Left cardiac atrium (tissue), 4 donors: ENCODE measurements at places on chromosomes 16 and 17. TPM values are rescaled to one million over a fixed set of nuclear protein-coding genes. Genes with fewer than 3 reads are reported as not detected.
A peak's percentile ranks its signal among the peaks of the same experiment; 100 is the strongest.

GRCh38 chr17:60652454-60653247 is 25.0 kb upstream of the BCAS3 start:
- DNase-seq, result no peak

- no peak for DNase-seq
These were observed 13.5 kb downstream of the CCL11 start for GRCh38 chr17:34299027-34299426.

DNA sequence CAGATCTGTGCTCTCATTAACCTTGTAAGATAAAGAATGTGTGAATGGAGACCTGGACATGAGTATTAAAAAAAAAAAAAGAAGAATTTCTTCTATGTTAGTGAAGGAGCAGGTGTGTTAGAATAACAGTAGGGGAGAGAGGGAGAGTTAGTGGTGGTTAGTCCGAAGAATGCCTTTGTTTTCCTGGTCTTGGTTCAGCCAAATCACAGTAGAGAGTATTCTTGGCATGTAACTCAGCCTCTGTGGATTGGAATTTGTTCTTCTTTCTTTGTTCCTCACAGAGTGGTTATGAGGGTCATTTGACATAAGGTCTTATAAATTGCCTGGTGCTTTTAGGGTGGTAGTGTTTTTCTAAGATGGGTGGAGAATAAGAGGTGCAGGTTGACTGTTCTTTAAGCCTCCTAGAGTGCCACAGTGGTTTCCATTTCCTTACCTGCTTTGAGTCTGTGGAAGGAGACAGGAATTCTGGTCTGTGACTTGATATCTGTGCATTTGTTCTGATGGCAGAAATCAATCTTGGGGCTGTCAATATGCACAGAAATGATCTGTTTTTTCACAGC is 17.6 kb downstream of the NUP93 start:
- no peak for DNase-seq

DNA sequence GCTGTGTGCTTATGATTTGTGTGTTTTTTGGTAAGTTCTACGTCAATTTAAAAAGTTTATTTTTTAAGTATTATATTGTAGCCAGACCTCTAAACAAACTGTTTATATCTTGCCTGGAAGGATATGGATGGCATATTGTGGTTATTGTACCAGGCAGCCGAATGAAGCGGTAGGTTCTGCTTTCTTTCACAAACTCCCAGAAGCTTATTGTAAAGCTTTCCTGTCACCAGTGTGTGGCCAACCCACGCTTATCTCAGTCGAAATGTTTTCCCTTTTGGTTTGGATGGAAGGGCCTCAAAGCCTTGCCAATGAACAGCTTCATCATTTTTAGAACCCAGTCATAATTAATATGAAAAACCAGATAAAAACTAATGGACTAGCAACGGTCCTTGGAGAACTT is 53.1 kb downstream of the CYB5B start:
- DNase-seq, result no peak

DNA sequence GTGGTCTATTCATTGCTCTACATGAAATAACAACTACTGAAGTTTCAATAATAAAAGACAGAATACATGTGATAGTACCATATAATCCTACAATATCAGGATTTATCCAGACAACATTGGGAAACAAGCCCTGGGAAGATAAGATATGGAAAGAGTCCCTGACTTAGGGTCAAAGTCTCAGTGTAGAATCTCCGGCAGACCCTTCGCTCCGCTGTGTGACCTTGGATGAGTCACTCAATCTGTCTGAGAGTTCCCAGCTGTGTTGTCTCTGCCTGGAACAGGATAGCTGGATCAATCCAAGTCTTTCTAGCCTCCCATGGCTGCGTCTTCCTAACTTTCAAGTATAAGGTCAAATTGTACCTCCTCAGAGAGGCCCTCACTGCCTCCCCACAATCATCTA is 335.9 kb downstream of the TMEM114 start:
- no peak for DNase-seq

- no peak for DNase-seq
These were observed 26.3 kb downstream of the FOXL1 start for GRCh38 chr16:86604436-86605193.

GRCh38 chr17:48586355-48587258 is 3.4 kb downstream of the HOXB3 start:
- no peak for DNase-seq

- DNase-seq, result no peak
These were observed 3.0 kb upstream of the QPRT start for GRCh38 chr16:29675811-29676643.

DNA sequence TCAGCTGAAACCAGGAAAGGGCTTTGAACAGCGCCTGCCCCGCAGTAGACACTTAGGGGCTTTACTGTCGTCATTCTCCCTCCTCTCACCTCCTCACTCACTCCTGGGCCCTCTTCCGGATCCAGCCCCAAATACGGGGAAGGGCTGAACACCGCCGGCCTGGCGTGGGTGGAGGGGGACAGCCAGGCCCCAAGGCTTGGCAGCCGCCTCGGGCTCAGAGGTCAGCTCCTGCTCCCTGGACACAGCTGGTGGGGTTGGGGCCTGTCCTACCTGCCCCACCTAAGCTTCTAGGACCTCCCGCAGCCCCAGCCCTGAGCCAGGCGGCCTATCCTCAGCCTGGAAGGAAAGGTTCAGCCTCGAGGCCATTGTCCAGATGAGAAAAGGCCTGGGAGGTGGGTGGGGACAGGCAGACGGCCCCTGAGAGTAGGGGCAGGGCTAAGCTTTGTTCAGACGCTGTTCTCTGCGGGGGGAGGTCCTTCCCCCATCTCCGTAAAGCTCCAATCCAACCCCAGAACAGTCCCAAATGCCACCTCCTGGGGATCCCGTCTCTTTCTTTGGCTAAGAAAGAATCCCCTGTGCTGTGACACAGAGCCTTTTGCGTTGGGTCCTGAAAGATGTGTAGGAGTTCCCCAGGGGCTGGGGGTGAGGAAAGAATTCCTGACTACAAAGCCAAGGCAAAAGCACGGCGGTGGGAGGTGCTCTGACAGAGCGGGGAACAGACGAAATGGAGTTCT is 881 bp upstream of the LLGL1 start:
- peak; percentile 61 for DNase-seq

DNA sequence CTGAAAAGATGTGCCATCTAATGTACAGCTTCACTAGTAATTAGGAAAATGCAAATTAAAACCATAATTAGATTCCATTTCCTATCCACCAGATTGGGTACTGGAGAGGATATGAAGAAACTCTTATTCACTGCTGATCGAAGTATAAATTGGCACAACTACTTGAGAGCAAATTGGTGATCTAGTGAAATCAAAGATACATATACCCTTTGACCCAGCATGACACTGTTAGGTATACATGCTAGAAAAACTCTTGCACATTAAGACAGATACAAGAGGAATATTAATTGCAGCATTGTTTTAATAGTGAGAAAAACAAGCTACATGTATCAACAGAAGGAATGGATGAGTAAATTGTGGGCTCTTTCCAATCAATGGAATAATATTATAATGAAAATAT is 48.8 kb downstream of the BRIP1 start:
- DNase-seq, result no peak

GRCh38 chr17:35041390-35041789 is 22.1 kb downstream of the RFFL start:
- DNase-seq, result no peak

DNA sequence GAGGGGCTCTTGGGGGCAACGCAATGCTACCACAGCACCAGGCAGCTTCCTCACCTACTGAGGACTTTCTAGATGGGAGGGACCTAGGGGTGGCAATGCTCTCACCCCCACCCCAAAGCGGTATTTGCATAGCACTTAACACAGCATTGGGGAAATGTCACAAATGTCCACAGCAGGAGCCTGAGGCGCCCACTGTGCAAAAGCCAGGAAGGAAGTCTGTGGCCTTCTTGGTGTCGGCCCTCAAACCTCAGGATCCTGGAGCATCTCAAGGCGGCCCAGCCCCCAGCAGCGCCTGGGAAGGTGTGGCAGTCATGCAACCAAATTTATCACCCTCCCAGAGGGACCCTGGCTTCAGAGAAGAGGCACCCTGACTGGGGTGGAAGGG is 45.3 kb downstream of the WNT3 start:
- DNase-seq, result no peak

DNA sequence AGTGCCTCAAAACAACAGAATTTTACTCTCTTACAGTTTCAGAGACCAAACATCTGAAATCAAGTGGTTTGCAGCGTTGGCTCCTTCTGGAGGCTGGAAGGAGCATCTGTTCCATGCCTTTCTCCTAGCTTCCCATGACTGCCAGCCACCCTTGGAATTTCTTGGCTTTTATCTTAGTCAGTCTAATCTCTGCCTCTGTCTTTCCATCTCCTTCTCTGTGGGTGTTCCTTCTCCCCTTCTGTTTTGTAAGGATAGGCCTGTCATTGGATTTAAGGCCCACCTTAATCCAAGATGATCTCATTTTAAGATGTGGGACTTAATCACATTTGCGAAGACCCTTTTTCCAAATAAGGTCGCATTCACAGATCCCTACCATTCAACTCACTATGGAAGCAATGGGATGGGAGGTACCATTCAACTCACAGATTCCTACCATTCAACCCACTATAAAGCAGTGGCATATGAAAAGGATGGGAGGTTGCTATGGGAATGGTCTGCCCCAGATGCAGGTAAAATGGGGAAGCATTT is 321.8 kb downstream of the WWOX start:
- DNase-seq, result no peak

GRCh38 chr17:65684631-65685030 is 123.2 kb upstream of the AXIN2 start:
- no peak for DNase-seq

DNA sequence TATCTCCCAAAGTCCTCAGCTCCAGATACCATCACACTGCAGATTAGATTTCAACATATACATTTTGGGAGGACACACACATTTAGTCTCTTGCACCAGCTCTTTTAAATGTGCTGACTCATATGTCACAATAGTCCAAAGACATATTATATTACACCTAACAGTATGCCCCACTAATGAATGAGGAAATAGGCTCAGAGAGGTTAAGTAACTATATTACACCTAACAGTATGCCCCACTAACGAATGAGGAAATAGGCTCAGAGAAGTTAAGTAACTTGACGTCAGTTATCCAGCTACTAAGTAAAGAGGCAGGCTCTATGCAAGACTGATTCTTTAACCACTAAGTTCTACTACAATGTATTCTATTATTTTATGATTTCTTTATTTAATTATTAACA is 9.7 kb downstream of the IRX6 start:
- DNase-seq, result no peak

GRCh38 chr16:30005341-30006094 is 5.3 kb downstream of the DOC2A start:
- no peak for DNase-seq

DNA sequence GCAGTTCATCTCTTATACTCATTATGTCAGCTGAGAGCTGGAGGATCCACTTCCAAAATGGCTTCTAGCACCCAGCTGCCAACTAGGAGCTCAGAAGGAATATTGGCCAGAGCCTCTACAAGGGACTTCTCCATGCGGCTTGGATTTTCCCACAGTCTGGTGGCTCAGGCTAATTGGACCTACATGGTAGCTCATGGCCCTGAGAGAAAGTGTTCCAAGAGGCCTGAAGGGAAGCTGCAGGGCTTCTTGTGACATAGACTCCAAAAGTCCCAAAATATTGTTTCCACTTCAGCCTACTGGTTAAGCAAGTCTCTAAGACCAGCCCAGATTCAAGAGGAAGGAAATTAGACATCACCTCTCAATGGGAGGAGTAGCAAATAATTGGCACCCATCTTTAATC is 6.8 kb downstream of the NOG start:
- DNase-seq, result no peak

The TRIM47 gene
- total RNA-seq, result 22.9 TPM

The GRAPL gene
- total RNA-seq, result 2.8 TPM

The IL17C gene
- total RNA-seq, result not detected

The NOL3 gene
- total RNA-seq, result 80.5 TPM

The TNFRSF13B gene
- not detected for total RNA-seq
